Panc1 (cell line): ENCODE measurements at places on chromosomes 11 and 22. TPM values are rescaled to one million over a fixed set of nuclear protein-coding genes. Genes with fewer than 3 reads are reported as not detected.

- no peak for DNase-seq
These were observed 3.1 kb downstream of the EIF3M start for GRCh38 chr11:32586576-32587190.

The C11orf16 gene
- 0.15 TPM for total RNA-seq

DNA sequence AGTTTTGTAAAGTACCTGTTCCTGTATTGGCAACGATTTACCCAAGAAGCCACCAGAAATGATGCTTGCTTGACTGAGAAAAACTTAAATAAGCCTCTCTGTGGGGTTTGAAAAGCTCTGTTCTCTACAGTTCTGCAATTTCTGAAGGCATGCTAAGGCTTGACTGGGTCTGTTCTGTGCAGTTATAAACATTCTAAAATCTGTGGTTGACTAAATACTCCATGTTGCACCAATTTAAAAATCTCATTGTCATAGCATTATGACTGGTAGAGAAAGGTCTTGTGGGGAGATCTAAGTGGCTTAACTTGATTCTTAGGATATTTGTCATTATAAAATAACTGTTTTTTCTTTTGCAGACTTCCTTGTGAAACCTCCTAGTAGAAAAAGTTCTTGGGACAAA is 73.7 kb downstream of the MTMR3 start:
- no peak for DNase-seq

- DNase-seq = no peak
These were observed 42.4 kb downstream of the PITPNB start for GRCh38 chr22:27876684-27877083.

- no peak for DNase-seq
These were observed 36.9 kb downstream of the EIF3F start for GRCh38 chr11:8023831-8024555.

The CARNS1 gene
- total RNA-seq = 1.0 TPM

DNA sequence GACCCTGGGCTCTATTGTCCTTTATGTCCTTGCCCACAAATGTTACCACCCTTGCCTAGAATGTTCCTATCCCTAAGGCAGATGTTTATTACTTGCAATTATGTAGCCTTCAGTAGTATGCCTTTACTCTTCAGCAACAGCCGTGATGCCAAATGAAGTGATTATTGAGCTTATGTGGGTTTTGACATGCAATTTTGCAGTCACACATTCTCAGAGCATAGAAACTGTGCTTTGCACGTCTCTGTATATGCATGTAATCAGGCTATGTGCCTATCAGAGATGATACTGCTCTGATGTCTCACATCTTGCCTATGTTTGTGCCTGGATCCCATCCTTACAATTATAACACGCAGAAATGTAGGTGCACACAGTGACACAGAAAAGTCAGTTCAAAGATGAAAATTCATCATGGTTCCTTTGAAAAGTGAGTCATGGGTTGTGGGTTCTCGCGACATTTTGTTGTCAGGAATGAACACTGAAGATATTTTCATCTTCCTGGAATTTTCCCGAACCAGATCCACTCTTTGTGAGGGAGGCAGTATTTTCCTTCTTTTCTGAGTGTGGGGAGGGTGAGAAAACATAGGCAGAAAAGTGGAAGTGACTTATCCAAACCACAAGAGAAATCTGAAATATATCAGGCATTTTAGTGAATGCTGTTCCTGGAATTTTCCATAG is 81.1 kb downstream of the BMAL1 start:
- no peak for DNase-seq

The RAB38 gene
- total RNA-seq = 0.15 TPM

- no peak for DNase-seq
These were observed 11.4 kb downstream of the FLI1 start for GRCh38 chr11:128705124-128705920.

GRCh38 chr11:85685820-85686459 is at the start of gene CCDC89:
Gene CCDC89, minus strand, starts transcription at chr11:85686195. Its CDS starts 65 bp downstream, at chr11:85686130.
- no peak for DNase-seq
